HFF-Myc (cell line): ENCODE measurements at places on chromosomes 5 and 9.

GRCh38 chr9:71146511-71146910, 25.1 kb upstream of the TRPM3 start:
- DNase-seq, result no peak

DNA sequence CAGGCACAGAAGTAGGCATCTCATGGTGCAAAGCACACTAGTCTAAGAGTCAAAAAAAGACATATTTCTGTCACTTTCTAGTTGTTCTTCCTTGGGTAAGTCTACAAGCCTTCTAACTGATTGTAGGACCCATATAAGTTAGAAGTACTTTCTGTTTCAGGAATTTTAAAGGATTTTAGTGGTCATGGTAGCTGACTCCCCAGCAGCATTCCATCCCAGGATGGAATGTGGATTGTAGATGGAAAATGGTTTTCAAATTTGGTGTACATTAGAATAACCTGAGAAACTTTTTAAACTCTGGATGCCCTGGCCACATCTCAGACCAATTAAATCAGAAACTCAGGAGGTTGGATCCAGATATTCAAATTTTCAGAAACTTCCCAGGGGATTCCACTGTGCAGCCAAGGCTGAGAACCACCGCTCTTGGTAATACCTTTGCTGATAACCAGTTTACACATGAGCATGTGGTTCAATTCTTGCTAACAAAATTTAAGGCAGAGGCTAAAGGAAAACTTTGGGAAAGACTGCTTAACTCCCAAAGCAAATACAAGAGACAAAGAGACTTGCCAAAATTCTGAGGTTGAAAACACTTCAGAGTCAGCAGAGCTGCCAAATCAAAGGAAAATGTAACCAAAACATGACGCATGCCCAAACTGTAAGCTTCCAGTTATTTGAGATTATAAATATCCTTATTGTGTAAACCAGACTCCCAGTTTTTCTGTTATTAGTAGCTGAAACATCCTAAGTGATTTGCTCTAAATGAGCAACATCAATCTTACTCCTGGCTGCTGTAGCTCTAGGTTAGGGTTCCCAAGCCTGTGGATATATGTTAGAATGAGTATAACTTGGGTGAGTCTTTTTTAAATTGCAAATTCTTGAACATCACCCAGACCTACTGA, 145.4 kb upstream of the MTAP start:
- DNase-seq, result no peak

DNA sequence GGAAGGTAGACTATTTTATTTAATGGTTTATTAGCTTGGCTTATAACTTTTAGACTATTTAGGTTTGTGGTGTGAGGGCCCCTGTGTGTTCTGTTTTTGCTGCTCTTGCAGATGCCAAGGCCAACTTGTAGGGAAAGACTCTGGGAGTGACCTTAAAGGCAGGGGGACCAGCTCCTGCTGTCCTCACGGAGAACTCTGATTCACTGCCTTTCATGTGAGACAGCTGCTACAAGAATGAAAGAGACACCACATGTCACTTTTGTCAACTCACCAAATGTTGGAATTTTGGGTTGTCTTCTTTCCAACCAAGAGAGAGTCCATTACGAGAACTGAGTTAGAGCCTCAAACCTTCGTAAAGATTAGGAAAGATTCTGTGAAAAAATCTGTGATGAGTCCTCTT, 258.3 kb upstream of the ADAMTSL1 start:
- DNase-seq, result no peak

DNA sequence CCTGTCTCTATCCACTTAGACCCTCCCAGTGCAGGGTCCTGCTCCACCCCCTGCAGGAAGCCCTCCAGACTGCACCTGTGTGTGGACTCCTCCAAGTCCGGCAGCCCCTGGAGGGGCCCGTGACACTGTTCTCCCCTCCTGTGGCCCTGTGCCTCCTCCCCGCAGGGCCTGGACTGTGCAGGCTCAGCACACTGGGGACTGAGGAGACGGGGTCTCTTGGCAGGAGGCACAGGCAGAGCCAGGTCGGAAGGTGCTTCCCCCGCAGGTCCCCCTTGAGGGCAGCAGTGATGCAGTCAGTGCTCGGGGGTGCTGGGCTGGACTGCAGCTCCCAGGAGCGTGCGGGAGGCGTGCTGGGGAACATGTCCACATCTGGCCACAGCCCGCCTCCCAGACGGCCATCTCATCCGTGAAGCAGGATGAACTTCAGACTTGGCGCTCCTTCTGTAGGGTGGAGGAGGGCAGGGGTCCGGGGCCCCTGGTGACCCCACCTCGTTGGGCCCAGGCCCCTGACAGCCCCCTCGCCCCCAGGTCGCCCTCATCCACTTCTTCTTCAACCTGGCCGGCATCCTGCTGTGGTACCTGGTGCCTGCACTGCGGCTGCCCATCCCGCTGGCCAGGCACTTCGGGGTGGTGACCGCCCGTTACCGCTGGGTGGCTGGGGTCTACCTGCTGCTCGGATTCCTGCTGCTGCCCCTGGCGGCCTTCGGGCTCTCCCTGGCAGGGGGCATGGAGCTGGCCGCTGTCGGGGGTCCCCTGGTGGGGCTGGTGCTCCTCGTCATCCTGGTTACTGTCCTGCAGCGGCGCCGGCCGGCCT, 4.9 kb downstream of the SLC34A3 start:
- no peak for DNase-seq

GRCh38 chr9:22405869-22406659, 40.6 kb upstream of the DMRTA1 start:
- no peak for DNase-seq

- no peak for DNase-seq
These were observed 1063.5 kb upstream of the DMAC1 start for GRCh38 chr9:8863069-8863468.

DNA sequence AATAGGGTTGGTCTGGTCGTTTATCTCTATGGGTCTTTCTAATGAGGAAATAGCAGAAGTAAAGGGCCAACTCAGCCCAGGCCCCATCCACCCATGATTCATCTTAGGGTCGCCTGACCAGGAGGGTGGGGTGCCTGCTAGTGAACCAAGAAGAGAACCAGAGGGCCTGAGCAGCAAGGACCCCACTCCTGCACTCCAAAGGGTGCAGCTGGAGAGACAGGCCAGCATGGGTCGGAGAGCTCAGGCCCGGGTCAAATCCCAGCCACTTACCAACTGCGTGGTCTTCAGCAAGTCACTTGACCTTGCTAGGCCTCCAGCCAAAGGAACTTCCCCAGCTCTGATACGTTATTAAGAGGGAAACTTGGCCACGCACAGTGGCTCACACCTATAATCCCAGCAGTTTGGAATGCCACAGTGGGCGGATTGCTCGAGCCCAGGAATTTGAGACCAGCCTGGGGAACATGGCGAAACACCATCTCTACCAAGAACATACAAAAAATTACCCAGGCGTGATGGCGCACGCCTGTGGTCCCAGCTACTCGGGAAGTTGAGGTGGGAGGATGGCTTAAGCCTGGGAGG, 4.3 kb downstream of the BBLN start:
- no peak for DNase-seq

- peak; percentile 76 for DNase-seq
These were observed 9.3 kb upstream of the TEX48 start for GRCh38 chr9:114691046-114691955.

- DNase-seq, result no peak
These were observed 18.1 kb upstream of the RGMB start for GRCh38 chr5:98755406-98755805.

- DNase-seq, result no peak
These were observed 15.5 kb upstream of the FAM193B start for GRCh38 chr5:177569894-177570293.

DNA sequence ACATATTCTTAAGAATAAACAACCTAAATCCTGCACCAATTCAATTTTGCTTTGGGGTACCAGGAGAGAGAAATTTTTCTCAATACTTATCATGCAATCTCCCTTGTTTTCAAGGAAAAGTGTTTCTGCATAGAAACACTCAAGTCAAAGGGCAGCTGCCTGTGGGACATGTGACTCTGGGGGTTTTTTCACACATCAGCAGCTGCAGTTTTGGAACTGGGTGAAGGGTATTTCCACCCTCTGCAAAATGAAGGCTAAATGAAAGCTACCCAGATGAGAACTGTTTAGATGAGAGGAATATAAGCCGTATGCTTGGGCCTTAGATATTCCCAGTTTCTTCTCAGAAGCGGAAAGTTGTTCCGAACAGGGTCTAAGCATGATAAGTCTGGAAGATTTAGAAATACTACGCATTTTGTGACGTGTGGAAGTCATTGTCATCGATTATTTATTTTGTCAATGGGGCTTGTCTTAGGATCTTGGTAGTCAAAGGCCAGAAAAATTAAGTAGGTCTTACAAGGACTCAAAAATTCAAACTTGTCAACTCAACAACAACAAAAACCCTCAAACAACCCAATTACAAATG, 64.3 kb upstream of the BOD1 start:
- no peak for DNase-seq

DNA sequence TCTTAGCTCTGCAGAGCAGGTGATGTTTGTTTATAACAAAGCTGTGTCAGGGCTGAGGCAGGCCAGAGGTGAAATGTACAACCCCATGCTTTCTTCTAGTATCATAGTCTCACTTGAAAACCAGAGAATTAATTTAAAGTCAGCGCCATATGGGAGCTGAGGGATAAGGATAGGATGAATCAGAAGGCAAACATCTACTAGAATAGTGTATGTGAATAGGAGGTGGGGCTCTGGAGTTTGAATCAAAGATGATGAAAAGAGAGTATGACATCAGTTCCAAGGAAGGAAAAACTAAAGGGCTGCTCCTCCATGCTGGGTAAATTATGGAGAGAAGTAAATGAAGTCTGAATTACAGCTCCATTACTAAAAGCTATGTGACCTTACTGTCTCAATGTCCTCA, 441.5 kb downstream of the RASEF start:
- no peak for DNase-seq

- no peak for DNase-seq
These were observed 8.0 kb downstream of the TCF7 start for GRCh38 chr5:134122530-134122929.
